Anterior cingulate cortex (tissue), 58 donors: ENCODE measurements at places on chromosomes 3 and 15.

GRCh38 chr15:93217343-93217742 lies 128.3 kb upstream of the RGMA start:
- no peak for DNase-seq

DNA sequence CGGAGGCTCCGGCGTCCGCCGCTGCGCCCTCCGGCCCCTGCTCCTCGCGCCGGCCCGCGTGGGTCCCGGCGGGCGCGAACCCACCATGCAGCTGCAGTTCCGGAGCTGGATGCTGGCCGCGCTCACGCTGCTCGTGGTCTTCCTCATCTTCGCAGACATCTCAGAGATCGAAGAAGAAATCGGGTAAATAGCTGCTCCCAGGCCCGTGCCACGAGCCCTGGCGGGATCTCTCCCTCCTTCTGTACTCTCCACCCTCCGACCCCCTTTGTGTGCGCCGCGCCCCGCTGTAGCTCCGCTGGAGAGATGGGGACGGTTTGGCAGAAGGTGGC lies 263 bp downstream of the ST8SIA2 start:
- DNase-seq, result no peak

DNA sequence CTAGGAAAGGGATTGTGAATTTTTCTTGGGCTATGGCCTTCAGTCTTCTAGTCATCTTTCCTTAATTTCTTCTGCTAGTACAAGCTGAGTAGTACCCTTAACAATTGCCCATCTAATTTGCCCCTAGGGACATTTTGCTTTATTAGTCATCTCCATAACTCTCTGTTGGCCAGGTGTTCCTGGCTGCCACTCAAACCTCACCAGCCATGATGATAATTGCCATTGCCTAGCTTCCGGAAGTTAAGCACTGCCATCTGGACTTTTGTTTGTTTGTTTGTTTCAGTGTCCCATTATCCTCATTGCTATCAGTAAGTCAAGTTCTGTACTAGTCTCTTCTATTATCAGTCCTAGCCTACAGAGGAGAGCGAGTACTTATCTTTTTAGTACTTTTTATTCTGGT lies 36.6 kb upstream of the UBL7 start:
- DNase-seq, result no peak

- no peak for DNase-seq
Observed at GRCh38 chr15:25743548-25744275, 119.4 kb downstream of the ATP10A start.

DNA sequence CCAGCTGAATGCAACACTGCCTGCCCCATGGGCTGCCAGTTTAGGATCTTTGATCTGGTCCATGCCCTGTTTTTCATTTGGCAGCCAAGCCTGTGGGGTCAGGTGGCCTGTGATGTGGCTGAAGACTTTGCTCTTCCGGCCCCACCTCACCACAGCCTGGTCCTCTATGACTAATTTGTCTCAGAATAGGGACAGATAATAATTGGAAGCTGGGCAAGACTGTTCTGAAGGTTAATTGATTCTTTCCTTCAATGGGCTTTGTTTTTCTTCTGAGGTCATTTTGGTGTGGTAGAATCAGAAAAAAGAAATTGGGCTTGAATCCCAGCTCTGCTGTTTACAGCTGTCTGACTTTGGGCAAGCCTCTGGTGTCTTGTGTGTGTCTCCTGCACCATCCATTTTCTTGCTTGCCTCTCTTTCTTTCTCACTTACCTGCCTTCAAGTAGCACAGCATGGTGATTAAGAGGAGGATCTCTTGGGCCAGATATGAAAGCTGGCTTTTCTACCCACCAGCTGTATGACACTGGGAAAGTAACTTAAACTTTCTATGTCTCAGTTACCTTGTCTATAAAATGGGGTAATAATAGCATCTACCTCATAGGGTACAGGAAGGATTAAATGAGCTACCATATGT lies 24.2 kb downstream of the ABHD2 start:
- no peak for DNase-seq

- DNase-seq, result no peak
Observed at GRCh38 chr3:125146626-125147490, 65.7 kb downstream of the SLC12A8 start.

DNA sequence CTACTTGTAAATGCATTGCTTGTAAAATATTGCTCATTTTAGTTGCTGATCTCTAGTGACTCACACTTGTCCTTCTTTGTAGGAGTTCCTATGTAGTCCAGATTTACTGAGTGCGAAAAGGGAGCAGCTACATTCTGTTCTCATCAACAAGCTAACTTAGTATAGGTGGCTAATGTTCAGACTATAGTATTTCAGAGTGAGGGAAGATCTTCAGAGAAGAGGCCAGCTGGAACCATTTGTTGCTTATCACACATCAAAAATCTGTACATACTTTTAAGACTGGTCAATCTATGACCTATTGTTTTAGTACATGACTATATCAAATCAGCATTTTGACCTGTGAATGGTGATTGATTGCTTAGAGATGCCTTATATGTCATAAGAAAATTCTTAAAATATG lies 71.3 kb upstream of the THSD4 start:
- no peak for DNase-seq

DNA sequence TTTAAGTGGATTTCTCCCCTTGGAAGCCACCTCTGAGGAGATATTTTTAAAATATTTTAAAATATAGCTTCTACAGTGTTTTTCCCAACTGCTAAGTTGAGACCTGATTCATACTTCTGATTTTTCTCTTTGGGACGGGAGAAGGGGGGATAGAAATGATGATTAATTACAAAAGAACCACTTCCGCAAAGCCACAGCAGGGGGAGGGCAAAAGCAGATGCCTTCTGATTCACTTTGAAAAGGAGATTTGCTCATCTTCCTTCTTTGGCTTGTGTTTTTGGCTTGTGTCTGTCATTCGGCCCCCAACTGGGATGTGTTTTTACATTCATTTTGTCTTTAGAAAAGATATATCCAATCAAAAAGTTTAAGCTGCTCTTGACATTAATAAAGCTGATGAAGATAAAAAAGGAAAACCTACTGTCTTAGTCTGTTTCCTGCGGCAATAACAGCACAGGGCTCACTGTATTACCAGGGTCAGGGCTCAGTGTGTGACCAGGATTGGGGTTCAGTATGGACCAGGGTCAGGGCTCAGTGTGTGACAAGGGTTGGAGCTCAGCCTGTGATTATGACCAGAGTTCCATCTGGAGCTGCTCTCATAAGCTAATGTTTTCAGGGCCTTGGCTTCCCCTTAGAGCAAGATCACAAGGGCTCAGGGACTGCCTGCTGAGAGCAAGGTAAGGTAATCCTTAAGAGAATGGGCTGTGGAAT lies 223.2 kb downstream of the MTHFS start:
- no peak for DNase-seq

GRCh38 chr15:40468898-40469331 lies 1.9 kb upstream of the CHST14 start:
- no peak for DNase-seq
